T-cell (primary cell): ENCODE measurements at places on chromosomes 12 and 14.

DNA sequence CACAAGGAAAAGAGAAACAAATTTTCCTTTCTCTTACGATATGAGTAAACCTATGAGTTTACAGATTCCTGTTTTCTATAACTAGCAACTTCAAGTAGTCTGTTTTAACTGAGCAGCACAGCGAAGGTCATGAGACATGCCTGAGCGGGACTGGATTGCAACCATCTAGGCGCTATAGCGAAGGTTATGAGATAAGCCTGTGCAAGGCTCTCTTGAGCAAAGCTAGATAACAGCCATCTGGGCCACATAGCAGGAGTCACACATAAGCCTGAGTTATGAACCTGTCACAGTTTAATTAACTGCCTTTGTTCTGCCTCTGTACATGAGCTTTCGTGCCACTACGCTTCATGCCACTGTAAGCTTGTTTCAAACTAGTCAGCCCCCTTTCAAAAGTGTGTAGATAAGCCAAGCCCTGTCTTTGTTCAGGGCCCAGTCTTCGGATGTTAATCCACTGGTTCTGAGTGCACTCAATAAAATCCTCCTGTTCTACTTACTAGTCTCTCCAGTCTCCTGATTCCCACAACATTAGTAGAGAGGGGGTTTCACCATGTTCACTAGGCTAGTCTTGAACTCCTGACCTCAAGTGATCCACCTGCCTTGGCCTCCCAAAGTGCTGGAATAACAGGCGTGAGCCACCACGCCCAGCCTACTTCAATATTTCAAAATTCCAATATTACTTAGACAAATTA, 47.1 kb downstream of the SEC23A start:
- DNase-seq = no peak

DNA sequence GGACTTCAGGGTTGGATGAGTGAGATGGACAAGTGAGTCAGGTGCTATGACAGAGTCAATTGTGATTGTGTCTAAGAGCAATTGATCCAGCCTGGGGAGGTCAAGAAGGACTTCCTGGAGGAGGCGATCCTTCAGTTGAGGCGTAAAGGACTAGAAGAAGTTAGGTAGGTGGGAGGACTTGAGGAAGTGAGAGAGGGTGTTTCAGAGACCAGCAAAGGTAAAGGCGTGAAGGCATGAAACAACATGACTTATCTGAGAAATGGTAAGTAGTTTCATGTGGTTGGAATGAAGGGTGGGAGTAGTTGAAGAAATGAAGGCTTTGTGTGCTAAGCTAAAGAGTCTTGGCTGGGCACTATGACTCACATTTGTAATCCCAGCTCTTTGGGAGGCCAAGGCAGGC, 48.9 kb upstream of the PPP1CC start:
- no peak for DNase-seq

DNA sequence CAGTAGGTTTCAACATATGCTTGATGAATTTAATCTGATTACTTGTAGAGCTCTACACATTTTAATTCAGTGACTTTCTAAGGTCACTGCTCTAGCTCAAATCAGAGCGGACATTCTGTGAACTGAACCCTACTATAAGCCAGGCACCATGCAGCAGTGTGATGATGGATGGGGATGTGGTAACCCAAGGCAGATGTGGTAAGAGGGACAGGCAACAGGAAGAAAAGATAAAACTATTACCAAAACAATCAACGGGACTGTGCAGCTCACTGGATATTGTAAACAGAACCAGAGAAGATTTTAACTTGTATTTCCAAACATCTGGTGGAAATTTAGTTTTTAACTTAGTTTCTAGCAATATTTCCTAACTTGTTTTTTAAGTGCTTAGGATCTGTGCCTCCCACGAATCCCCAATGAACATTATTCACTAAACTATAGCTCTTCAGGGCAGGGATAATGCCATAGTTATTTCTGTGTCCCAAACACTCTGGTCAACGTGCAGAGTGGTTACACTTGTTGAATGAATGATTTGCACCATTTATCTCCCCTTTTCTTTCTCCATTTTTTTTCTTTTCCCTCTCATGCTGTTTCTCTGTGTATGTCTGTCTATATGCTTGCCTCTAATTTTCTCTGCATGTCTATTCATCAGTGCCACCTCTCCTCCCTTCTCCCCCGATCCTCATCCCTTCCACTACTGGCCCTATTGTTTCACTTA, 3.0 kb downstream of the ERO1A start:
- no peak for DNase-seq

- no peak for DNase-seq
Observed at GRCh38 chr12:106791531-106791930, 17.0 kb downstream of the RIC8B start.

- no peak for DNase-seq
Observed at GRCh38 chr14:93332397-93332852, 411 bp downstream of the BTBD7 start.

GRCh38 chr12:52258335-52258901, 16.0 kb upstream of the KRT86 start:
- no peak for DNase-seq

DNA sequence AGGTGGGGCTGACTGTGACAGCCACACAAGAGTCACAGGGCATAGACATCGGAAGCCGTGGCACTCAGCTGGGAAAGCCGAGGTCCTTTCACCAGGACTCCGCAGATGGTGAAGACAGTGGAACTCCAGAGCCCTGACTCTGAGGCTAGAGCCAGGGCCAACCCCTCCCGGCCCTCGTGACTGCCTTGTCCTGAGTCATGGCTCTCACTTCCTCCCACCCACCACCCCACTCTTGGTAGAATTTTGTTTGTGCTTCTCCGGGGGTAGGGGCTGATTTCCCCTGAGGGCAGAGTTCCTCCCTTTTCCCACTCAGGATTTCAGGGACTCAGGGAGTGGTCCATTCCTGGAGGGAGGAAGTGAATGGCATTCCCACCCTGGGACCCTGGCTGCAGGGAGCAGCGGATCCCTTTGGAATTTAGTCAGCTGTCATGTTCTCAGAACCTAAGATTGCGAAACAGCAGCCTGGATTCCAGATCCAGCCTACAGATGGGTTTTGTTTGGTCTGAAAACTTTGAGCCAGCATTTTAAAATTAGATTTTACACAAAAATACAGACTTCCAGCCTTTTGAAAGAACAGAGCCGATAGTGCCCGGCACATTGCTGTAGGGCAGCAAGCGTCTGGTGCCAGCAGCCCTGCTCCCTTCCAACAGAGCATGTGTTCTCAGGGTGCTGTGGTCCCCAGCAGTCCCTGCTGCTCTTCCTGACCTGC, 50.7 kb downstream of the TPCN1 start:
- no peak for DNase-seq

GRCh38 chr14:98189511-98189910, 1082.5 kb downstream of the BCL11B start:
- DNase-seq = peak; percentile 60

GRCh38 chr14:87386524-87386923, 606.5 kb downstream of the GALC start:
- no peak for DNase-seq

GRCh38 chr14:65239143-65239937, 137.0 kb upstream of the MAX start:
- no peak for DNase-seq

DNA sequence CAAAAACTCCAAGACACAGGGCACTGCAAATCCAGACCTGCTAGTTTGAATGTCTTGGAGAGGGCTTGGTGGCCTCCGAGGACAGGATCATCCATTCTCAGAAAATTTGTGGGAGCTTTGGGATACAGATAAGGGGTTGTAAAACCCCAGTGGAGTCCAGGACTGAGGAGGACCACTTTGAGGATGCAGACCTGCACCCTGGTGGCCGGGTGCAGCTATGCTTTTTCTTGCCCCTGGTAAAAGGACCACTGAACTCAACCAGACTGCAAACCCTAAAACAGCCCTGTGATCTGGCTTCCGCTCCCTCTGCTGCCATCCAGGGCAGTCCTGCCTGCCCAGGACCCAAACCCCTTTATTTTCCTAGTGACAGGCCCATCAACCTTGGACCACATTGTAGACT, 169.5 kb upstream of the DAAM1 start:
- no peak for DNase-seq

- DNase-seq = no peak
Observed at GRCh38 chr14:35861204-35861868, 35.2 kb downstream of the BRMS1L start.

DNA sequence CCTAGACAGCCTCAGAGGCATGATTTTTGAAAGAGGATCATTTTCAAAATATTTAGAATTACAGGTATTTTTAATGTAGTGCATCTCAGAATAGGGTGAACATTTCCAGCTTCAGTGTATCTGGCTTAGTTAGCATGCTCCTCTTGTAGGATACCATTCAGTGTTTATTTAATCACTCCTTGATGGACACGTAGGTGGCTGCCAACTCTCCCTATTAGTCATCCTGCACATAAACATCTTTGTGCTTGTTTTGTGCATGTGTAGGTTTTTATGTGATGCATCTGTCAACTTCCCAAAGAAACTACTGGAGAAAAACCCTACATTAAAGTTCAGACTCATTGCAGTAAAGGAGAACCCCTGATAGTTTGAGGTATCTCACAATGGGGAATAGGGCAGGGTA, 52.5 kb upstream of the RBM19 start:
- no peak for DNase-seq

DNA sequence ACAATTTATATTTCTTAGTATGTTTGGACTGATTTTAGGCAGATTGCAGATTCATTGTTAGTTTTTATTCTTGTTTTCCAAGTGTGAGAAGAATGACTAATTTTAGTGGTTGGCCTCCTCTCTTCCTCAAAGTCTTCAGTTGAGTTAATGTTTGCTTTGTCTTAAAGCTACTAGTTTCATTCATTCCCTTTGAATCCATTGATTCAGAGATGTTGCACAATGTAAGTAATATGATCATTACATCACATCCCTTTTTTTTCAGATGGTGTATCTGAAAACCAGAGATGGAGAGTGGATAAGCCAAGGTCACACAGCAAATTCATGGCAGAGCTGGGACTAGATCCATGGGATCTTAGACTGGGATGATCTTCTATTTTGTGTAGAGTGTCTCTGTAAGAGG, 577.5 kb downstream of the BCL11B start:
- DNase-seq = no peak

DNA sequence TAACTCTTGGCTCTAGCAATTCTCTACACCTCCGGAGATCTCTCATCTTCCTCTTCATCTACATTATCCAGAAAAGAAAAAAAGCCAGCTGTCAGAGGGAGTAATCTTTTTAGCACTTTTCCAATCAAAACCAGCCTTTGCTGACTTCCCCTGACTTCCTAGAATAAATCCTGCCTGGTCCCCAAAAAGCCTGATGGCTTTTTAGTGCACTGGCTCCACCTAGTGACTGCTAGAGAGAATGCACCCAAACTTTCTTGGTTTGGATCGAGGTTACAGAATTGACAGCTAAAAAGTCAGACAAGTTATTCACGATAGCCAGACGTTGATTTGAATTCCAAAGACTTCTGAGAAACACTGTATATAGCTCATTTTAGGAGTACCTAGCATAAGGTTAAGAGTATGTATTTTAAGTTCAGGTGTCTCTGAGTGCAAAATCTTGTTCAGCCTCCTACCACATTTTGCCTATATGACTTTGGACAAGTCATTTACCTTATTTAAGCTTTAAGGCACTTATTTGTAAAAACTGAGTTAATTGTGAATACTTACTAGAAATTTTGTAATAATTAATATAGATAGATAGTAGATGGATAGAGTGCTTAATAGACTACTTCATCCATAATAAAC, 185.7 kb upstream of the GRIN2B start:
- peak; percentile 13 for DNase-seq

GRCh38 chr12:11209113-11209512, 22.4 kb upstream of the TAS2R42 start:
- no peak for DNase-seq

- no peak for DNase-seq
Observed at GRCh38 chr14:54503486-54503885, 6.2 kb upstream of the CGRRF1 start.

GRCh38 chr12:71240946-71241345, 83.1 kb upstream of the TSPAN8 start:
- no peak for DNase-seq

- DNase-seq = no peak
Observed at GRCh38 chr12:48442179-48442847, 30.0 kb upstream of the ANP32D start.

GRCh38 chr12:65622056-65622455, 202.2 kb upstream of the HMGA2 start:
- no peak for DNase-seq

DNA sequence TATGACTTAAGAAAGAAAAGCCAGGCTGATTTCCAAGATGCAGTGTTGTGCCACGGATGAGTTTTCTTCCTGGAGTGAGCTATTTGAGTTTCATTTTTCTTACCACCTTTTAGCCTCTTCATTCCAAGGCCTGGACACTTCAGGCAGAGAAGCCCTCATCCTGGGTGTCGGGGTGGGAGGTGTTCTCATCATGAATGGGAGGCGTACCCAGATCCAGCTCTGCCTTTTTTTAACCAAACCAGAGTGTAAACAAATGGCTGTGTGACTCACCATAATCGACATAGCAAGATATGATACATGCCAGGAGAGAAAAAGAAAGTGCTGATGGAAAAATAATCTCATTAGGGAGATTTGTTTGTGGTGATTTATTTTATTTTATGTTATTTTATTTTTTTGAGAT, 79.9 kb downstream of the ARF6 start:
- no peak for DNase-seq

DNA sequence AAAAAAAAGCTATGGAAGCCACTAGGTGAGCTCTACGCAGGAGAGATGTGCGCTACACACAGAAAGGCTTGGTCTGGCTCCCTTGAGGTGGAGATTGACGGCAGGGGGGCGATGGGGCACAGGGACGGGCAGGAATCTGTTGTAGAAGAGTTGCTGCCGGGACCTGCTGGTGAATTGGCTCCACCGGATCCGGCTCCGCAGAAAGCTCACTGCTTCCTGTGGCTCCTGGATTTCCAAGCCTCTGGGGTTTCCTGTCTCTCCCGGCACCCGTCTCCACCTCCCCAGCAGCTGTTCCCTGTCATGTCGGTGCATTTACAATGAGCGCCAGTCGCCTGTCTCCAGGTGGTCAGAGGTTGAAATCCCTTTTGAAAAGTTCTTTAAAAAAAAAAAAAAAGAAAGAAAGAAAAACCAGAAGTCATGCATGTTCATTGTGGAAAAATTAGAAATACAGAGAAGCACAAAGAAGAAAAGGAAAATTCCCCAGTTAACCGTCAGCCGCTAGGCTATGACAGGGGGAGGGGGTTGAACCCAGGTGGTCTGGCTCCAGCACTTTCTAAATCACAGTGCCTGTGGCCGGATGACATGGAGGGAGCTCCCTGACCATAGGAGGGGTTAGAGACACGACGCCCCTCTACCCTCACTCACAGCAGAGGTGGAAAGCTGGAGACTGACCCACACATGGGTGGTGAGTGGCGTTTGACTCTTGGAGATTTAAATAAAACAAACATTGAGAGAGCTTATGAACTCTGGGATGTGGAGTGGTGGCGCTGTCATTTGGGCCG, 20.8 kb downstream of the FAM222A start:
- DNase-seq = no peak

- no peak for DNase-seq
Observed at GRCh38 chr14:34180869-34181268, 230.0 kb upstream of the EGLN3 start.

- DNase-seq = no peak
Observed at GRCh38 chr14:95174184-95174792, 17.0 kb upstream of the DICER1 start.

- no peak for DNase-seq
Observed at GRCh38 chr12:49661191-49661590, 37.8 kb downstream of the PRPF40B start.
